ENCODE measurements at places on chromosomes 5 and 9.

DNA sequence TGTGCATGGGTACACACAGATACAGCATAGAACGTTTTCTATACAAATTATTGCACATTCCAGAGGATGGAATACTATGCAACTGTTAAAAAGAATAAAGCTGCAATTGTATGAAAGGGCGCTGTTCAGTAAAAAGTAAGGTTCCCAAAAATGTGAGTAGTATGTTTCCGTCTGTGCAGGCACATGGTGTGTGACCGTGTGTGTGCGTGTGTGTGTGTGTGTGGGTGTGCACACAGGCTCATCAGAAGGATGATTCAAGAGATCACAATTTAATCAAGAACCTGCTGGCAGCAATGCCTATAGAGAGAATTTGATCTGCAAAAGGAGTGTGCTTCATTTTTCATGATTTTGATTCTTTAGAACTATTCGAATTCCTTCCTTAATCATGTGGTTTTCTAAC is 76.3 kb downstream of the SEMA4D start:
- no peak for DNase-seq

DNA sequence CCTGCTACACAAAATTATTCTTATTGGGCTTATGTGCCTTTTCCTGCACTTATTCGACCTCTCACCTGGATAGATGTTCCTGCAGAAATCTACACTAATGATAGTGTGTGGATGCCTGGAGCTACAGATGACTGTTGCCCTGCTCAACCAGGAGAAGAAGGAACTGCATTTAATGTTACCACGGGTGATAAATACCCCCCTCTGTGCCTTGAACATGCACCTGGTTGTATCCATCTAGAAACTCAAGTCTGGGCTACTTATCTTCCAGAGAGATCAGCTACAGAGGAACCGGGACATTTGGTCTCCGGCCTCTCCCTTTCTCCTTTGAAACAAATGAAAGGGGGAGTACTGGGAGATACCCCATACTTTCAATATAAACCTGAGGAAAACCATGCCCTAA is 54.5 kb downstream of the SH3PXD2B start:
- DNase-seq, result no peak

- no peak for DNase-seq
Observed at GRCh38 chr5:53022930-53023511, 33.9 kb downstream of the ITGA2 start.

- DNase-seq, result no peak
Observed at GRCh38 chr9:131290036-131290766, 678 bp downstream of the PLPP7 start.

DNA sequence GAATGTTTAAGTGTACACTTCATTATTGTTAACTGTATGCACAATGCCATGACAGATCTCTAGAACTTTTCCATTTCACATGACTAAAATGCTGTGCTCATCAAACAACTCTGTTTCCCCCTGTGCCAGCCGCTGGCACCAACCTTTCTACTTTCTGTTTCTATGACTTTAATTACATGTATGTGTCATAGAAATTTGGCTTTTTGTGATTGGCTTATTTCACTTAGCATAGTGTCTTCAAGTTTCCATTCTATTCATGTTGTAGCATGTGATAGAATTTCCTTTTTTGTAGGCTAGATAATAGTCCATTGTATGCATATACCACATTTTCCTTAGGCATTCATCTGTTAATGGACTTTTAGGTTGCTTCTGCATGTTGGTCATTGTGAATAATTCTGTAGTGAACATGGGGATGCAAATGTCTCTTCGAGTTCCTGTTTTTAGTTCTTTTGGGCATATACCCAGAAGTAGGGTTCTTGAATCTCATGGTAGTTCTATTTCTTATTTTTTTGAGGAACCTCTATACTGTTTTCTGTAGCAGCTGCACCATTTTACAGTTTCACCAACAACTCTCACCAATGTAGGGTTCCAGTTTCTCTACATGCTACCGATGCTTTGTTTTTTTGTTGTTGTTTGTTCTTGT is 184.4 kb upstream of the DMRT1 start:
- no peak for DNase-seq

- no peak for DNase-seq
Observed at GRCh38 chr5:157857816-157858526, 974 bp downstream of the CLINT1 start.

- DNase-seq, result no peak
Observed at GRCh38 chr5:178278358-178279023, 45.9 kb upstream of the PHYKPL start.

DNA sequence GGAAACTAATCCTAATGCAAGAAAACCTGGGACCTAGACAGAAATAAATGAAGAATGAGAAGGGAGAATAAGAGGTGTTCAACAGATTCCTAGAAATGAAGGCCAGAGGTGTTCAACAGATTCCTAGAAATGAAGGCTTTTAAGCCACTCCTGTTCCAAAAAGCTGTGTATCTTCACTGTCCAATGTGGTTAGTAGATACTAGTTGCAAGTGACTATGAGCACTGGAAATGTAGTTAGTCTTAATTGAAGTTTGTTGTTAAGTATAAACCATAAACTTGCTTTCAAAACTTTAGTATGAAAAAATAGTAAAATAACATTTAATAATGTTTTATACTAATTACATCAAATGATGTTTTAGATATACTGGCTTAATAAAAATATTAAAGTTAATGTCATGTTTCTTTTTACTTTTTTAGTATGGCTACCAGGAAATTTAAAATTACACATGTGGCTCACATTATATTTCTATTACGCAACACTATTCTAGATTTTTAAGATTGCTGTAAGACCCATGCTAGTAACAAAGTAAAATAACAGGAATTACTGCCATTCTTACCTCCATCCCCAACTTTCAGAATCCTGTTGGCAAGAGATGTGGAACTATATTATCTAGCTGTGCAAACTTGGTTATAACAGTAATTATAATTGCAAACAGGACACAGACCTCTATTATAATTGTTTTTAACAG is 57.5 kb downstream of the RICTOR start:
- DNase-seq, result no peak

DNA sequence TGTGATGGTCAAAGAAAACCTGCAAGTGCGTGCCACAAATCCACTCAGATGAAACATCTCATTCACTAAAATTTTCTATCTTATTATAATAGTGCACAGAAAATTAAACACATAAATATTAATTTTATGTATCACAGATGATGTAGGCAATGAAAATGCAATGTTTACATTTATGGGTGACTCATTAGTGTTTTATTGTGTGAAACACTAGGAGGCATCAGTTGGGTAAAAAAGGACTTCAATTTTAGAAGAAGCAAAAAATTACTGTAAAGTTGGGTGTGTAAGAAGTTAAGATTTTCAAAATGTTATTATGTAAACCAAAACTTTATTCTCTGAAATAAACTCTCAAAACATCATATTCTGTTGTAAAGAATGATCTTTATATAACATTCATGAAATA is 4.0 kb downstream of the MEF2C start:
- no peak for DNase-seq

- no peak for DNase-seq
Observed at GRCh38 chr5:58898006-58898405, 315.1 kb downstream of the RAB3C start.

GRCh38 chr5:178372142-178372571 is 139.6 kb upstream of the PHYKPL start:
- DNase-seq, result no peak

DNA sequence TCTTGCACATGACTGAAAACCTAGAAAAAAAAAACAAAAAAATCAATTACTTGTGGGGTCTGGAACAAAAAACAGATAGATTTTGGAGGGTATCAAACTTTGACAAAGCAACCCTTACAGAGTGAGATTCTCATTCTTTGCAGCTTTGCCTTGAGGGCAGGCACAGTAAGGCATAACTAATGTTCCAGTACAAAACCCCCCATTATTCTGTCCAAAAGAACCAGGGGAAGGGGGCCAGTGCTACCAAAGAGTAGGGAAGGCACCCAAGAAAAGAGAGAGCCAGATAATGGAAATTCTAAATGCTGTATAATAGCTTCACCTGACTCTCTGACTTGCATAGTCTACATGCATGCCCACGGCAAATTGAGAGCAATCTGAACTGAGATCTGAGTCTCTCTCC is 12.9 kb downstream of the POLK start:
- no peak for DNase-seq

DNA sequence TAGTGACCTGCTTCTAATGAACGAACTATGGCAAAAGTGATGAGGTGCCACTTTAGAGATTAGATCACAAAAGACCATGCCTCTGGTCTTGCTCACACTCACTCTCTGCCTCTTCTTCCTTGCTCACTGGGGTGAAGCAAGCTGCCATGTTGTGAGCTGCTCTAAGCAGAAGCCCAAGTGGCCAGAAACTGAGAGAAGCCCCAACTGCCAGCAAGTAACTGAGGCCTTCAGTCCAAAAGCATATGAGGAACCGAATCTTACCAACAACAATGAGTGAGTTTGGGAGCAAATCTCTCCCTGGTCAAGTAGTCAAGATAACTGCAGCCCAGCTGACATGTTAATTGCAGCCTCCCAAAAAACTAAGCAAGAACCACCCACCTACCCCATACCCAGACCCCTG is 126.0 kb upstream of the ACO1 start:
- no peak for DNase-seq

GRCh38 chr5:14211818-14212803 is 69.0 kb downstream of the TRIO start:
- DNase-seq, result no peak

- DNase-seq, result no peak
Observed at GRCh38 chr5:66247176-66247960, 103.3 kb downstream of the SREK1 start.

GRCh38 chr5:72065751-72066255 is 41.5 kb upstream of the MAP1B start:
- DNase-seq, result no peak

All from coronary artery (tissue), 2 donors.